G401 (cell line): ENCODE measurements at places on chromosomes 3 and 15.

- DNase-seq = no peak
These were observed 51.4 kb downstream of the NFKBIZ start for GRCh38 chr3:101900736-101901135.

DNA sequence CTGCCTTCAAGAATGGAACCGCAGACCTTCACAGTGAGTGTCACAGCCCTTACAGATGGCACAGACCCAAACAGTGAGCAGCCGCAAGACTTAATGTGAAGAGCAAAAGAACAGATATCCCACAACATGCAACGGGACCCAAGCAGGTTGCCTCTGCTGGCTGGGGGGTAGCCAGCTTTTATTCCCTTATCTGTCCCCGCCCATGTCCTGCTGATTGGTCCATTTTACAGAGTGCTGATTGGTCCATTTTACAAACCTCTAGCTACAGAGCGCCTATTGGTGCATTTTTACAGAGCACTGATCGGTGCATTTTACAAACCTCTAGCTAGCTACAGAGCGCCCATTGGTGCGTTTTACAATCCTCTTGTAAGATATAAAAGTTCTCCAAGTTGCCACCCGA is 102.0 kb upstream of the IGF1R start:
- no peak for DNase-seq

DNA sequence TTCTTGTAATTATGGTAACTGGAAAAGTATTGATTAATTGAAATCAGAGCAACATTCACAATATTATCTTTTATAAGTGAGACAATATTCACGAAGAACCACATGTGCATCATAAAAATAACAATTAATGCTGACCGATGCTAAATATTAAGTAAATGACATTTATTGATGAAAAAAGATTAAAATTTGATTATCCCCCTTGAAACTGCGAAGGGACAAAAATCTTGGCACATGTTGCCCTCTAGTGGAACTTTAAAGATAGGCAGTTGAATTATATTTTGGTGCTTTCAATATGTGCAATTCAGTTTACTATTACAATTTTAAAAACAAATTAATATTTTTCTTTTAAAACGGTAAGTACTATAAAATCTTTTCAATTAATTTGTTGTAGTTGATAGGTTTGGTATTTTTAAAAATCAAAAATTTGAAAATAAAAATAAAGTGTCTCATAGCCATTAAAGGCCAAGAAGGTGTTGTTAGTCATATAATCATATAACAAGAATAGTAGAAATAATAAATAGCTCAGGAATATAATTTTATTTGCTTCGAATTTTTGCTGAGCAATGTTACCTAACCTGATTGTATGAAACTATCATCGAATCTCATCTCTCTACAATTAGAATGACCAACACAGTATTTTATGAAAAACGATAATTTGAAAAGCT is 270.2 kb downstream of the ROBO1 start:
- DNase-seq = no peak

DNA sequence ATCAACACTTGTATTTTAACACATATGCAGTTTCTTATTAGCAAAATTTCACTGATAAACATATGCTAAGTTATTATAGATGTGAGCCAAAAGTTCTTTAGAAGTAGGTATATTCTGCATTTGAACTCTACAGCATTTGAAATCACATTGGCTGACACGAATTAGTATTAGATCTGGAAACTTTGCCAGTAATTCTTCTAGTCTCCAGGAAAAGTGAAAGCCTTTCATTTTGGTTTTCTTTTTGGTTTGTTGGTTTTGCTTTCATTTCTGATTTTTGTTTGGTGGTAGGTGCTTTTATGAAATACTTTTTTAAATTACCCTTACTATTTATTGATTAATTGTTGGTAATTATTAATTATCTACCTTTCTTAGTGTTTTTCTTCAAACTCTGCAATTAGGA is 72.9 kb downstream of the RBMS3 start:
- no peak for DNase-seq

DNA sequence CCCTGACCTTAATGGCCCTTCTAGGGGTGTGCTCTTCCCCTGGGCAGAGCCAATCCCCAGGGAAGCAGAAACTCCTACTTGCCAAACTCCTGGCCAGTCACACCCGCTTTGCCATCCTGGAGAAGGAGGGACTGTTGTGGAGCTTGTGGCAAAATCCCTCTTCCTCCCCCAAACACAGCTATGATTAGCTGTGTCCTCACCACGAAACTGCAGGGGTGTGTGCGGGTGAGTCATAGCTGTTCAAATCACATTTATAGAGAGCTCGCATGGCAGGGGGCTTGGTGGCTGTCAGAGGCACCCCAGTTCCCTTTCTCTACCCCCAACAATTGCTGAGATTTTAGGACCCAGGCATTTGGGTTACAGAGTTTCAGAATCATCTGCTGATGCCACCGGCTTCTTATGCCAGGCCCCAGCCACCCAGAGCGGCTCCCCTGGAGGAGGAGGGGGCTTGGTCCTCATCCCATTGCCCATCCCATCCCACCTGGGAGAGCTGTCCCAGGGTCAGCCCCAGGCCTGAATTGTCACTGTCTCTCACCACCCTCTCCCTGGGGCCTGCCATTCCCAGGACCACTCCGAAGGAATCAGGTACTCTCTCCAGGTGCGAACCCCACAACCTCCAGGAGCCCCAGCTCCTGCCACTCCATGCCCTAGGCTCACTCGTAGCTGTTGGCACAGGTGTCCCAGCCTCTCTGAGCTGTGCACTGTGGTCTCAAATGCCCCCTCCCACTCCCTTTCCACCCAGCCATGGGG is 28.8 kb upstream of the MAGEF1 start:
- DNase-seq = no peak

DNA sequence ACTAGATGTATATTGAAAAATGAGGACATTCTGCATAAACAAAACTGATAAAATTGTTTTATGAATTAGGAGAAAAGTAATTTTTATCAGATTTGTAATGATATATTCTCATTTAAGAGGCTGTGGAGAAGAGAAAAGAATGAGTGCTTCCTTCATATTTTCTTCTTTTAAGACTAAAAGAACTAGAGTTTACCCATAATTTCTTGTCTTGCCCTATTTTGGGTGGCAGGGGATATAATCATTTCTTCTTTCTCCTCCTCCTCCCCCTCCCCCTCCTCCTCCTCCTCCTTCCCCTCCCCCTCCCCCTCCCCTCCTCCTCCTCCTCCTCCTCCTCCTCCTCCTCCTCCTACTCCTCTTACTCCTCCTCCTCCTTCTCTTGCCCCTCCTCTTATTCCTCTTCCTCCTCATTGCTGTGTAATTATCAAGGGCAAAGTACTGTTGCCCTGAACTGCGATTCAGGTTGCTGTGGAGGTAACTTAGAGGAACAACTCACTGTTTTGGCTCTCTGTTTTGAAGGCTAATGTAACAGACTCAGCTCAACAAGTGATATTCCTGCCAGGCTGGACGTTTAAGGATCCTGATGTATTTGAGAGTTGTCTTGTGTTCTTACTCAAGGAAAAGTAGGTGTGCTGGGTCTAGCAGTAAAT is 555.4 kb downstream of the AGBL1 start:
- no peak for DNase-seq

DNA sequence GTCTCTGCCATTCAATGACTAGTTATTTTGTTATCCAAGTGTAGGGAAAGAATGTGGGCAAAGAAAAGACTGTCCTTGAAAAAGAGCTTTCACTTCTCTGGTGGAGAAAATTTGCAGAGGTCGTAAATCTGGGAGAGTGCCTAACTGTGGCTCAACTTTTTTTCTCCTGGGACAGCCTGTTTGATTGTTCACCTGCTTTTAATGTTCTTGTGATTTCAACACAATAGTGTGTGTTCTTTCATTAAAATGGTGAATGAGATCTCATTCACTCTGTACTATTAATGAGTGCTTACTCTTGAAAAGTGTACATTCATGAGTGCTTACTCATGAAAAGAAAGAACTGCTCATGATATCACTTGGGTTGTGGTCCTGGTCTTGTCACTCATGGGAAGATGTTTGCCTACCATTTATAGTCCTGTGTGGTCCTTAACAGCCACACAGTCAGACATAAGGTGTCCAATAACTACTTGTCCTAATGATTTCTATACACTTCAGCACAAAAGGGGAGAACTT is 567.3 kb downstream of the GRM7 start:
- no peak for DNase-seq

- DNase-seq = no peak
These were observed 29.3 kb downstream of the APPL1 start for GRCh38 chr3:57256844-57257243.

DNA sequence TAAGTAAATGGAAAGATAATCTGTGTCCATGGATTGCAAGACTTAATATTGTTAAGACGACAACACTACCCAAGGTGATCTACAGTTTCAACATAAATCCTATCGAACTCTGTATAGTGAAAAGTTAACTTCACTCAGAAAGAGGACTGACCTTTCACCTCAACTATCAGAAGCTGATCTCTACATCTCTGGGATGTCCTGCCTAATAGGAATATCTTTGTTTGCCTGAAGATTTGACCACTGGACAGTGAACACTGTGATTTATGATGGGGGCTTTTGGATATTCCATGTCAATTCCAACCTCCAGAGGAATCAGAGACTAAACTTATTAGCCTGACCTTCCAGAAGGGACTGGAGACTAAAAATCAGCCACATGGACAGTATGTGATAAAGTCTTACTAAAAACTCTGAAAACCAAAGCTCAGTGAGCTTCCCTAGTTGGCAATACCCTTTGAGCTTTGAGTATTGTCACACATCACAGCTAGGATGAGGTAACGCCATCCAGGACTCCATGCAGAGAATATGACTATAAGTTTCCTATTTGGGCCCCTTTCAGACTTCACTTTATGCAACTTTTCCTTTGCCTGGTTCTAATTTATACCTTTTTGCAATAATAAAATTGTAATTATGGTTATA is 164.9 kb upstream of the SETMAR start:
- no peak for DNase-seq

GRCh38 chr15:50857763-50858162 is 50.7 kb upstream of the AP4E1 start:
- DNase-seq = no peak

DNA sequence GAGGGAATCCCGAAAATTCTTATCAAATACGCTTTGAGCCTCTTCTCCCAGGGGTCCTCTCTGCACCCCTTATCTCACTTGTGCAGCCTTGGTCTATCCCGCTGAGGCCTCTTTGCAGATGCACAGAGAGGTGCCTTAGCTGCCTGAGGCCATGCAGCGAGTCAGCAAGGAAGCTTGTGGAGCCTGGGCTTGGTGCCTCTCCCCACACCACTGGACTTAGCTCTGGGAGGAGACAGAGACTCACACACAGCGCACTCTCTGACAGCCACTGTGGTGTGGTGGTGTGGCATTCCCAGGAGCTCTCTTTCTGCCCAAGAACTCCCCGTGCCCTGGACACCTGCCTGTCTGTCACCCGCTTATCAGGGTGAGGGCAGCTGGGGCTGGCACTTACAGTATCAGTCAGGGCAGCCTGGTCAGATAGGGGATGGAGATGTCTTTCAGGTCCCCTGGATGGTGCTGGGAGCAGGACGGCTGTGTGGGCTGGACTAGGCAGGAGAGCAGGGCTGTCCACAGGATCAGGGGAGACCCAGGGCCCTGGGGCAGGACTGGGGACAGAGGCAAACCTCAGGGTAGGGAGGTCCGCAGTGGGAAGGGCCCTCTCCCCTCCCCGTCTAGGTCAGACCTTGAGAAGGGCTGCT is 10.2 kb upstream of the LINGO1 start:
- DNase-seq = no peak

DNA sequence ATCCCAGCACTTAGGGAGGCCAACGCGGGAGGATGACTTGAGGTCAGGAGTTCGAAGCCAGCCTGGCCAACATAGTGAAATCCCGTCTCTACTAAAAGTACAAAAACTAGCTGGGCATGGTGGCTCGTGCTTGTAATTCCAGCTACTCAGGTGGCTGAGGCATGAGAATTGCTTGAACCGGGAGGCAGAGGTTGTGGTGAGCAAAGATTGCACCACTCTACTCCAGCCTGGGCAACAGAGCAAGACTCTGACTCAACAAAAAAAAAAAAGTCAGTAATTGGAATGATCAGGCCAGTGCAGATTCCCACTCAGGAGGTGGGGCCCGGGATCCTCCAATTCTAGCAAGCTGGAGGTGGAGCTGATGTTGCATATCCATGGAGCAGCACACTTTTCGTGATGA is 5.6 kb downstream of the CFAP92 start:
- DNase-seq = no peak

GRCh38 chr3:42476225-42477125 is 26.0 kb upstream of the VIPR1 start:
- no peak for DNase-seq

DNA sequence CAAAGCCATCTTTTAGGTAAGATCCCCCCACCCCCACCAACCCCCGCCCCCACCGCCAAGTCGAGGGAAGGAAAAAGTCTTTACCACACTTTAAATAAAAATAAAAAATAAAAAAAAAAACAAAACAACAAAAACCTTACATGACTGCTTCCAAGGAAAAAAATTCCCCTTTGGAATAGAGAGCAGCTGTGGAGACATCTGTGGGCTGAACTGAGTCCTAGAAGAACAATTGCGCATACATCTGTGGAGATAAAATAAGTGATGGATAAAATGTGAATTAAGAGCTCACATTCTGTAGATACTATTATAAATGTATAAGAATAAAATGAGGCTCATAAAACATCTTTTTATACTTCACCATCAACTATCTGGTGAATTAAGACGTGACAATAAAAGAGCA is 601.7 kb upstream of the AGTR1 start:
- DNase-seq = no peak

- DNase-seq = no peak
These were observed 8.0 kb downstream of the MGLL start for GRCh38 chr3:127814325-127814781.

- DNase-seq = no peak
These were observed 35.8 kb downstream of the SLC9A9 start for GRCh38 chr3:143812481-143812880.

DNA sequence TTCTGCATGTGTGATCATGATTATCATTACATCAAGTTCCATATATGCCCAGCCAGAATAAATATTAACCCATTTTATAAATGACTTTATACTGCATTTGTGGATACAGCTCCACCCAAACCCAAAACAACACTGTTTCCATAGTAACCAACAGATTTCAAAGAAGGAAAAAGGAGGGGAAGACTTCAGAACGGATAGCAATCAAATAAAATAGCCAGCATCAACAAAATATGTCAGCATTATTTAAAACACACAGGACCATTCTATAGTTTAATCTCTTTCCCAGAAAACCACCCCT is 114.4 kb downstream of the FOXP1 start:
- no peak for DNase-seq

GRCh38 chr15:38531509-38531908 is 33.1 kb downstream of the RASGRP1 start:
- DNase-seq = peak; percentile 84

- DNase-seq = no peak
These were observed 161.1 kb upstream of the BCL6 start for GRCh38 chr3:187906416-187906815.

- DNase-seq = no peak
These were observed 43.2 kb downstream of the EPHB3 start for GRCh38 chr3:184604615-184605290.

GRCh38 chr3:151281671-151282324 is 3.5 kb upstream of the P2RY14 start:
- DNase-seq = no peak

GRCh38 chr15:81394603-81395002 is 20.6 kb upstream of the TMC3 start:
- DNase-seq = no peak
